ENCODE measurements at places on chromosomes 11 and 22.

- DNase-seq: no peak
Measured at GRCh38 chr11:134498326-134499139, 86.5 kb upstream of the B3GAT1 start.

GRCh38 chr11:63564056-63564774 is 1.0 kb upstream of the PLAAT2 start:
- DNase-seq: no peak

DNA sequence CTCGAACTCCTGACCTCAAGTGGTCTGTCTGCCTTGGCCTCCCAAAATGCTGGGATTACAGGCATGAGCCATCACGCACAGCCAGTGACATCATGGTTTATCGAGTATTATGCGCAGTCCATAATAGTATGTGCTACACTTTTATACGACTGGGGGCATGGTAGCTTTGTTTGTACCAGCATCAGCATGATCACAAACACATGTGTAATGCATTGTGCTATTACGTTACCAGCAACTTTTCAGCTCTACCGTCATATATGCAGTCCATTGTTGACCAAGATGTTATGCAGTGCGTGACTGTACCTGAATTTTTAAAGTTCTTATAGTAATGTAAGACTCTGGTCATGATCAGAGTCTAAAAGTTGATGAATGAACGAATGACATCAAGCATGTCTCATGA is 67.9 kb downstream of the ZC3H12C start:
- DNase-seq: no peak

GRCh38 chr11:125626288-125626950 is 1.5 kb downstream of the CHEK1 start:
- DNase-seq: peak; percentile 66

DNA sequence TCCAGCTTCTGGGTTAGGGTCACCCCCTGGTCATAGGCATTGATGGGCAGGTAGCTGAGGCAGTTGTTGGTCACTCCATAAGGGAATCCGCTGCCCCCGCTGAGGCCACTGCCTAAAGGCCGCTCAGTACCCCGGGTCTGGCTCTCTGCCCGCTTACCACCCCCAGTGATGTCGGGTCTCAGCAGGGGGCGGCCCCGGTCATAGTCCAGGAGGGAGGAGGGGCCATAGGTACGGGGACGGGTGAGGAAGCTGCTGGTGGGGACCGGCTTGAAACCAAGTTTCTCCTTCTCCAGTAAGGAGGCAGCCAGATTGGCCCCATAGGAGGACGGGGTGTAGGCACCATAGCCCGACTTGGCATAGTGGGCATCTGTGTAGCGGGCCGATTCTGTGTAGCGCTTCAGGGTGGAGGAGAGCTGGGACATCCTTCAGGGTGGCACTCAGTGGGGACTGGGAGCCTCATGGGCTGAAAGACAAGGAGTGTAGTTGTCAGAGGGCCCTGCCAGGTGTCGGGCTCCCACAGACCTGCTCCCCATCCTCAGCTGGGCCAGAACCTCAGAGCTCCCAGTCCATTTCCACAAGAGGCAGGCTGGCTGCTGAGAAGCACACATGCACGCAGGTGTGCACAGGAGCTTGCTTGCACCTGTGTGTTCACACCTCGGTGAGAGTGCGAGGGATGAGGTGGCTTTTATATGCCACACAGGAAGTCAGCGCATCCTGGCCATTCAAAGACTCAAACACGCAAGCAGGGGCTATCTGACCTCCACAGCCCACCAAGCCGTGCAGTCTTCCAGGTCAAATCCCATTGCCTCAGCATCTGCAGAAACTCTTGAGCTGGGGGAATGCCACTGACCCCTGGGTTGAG is 8.2 kb downstream of the USP2 start:
- no peak for DNase-seq

GRCh38 chr22:26322179-26322905 is 106.7 kb upstream of the ASPHD2 start:
- DNase-seq: peak; percentile 53

GRCh38 chr11:117625237-117625636 is 171.8 kb downstream of the DSCAML1 start:
- no peak for DNase-seq

GRCh38 chr11:119094816-119095065 is 6.9 kb downstream of the DPAGT1 start:
- DNase-seq: peak; percentile 66

DNA sequence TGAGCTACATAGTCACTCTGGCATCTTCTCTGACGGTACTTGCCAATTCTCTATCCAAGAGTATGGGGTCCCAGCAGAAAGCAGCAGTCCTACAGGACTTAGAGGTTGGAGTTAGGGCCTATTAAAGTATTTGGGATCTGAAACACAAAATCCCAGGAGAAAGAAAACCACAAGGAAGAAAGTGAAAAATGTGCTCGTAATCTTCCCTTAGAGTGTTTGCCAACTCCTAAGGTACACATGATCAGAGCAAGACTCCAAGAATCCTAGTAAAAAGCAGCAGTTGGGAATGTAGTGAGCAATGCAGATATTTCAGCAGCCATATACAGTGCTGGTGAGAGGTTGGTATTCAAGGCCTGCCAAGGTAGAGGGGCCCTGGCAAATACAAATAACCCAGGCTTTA is 71.6 kb downstream of the EXT2 start:
- DNase-seq: no peak

- no peak for DNase-seq
Measured at GRCh38 chr11:977830-978720, 52.4 kb downstream of the AP2A2 start.

GRCh38 chr11:83122766-83123165 is 34.2 kb upstream of the PCF11 start:
- DNase-seq: no peak

DNA sequence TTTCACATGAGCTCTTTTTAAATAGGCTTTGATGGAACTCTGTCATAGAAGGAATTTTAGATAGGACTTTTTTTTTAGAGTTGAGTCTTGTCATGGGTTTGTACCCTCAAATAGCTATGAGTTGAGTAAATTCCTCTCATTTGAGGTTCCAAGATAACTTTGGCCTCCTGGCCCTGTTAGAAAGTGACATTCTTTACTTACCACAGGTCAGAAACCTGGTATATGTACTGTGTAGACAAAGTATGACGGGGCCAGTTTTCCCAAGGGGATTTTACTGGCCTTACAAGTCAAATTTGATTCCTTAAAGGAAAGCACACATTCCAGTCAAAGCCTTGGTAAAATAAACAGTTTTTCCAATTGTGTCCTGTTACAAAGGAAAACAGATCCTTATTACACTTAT is 729.3 kb upstream of the LUZP2 start:
- DNase-seq: no peak

DNA sequence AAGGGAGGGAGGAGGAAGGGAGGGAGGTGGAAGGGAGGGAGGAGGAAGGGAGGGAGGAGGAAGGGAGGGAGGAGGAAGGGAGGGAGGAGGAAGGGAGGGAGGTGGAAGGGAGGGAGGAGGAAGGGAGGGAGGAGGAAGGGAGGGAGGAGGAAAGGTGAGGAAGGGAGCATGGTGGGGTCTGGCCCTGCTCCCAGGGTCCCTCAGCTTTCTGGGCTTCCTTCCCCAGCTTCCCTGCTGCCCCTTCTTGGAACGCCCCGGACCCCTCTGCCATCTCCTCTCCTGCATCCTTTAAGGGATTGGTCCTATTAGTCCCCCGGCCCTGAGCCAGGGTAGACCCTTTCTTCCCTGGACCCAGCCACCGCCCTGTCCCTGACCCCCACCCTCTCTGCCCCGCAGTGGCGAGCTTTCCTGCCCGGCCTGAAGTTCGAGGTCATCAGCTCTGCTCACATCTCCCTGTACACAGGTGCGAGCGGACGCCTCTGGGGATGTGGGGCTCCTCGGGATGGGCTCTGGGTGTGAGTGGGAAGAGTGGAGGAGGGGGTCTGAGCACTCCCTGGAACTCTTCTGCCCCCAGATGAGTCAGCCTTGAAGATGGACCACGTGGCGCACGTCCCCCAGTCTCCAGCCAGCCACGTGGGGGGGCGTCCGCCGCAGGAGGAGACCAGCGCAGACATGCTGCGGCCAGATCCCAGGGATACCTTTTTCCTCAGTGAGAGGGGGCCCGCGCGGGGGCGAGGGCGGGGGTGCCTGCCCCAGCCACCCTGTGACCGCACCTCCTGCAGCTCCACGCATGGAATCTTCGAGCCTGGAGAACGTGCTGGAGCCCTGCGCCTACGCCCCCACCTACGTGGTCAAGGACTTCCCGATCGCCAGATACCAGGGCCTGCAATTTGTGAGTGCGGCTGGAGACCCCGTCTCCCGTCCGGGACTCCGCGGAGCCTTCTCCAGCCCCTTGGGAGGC is 6.0 kb downstream of the B4GALNT4 start:
- DNase-seq: no peak

GRCh38 chr11:27025312-27025955 is 15.2 kb upstream of the BBOX1 start:
- no peak for DNase-seq

DNA sequence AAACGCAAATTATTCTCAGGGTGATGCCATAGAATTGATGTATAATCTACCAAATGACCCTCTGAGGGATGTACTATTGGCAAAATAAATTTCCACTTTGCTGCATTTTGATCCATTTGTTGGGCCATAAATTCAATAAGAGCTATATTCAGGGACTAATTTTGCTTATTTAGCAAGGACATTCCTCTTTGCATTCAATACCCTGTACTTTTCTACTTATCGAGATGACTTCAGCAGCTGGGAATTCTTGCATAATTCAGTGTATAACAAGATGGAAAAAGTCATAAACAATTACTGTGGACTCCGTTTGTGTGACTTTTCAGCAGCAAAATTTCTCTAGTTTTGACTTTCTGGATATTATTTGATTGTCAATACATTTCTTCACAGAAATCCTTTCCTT is 744.7 kb upstream of the CCDC179 start:
- no peak for DNase-seq
